NCI-H460 (cell line): ENCODE measurements at places on chromosomes 5 and 9. TPM values are rescaled to one million over a fixed set of nuclear protein-coding genes. Genes with fewer than 3 reads are reported as not detected.

IFNA13 gene
- not detected in 2 replicates for total RNA-seq

DNA sequence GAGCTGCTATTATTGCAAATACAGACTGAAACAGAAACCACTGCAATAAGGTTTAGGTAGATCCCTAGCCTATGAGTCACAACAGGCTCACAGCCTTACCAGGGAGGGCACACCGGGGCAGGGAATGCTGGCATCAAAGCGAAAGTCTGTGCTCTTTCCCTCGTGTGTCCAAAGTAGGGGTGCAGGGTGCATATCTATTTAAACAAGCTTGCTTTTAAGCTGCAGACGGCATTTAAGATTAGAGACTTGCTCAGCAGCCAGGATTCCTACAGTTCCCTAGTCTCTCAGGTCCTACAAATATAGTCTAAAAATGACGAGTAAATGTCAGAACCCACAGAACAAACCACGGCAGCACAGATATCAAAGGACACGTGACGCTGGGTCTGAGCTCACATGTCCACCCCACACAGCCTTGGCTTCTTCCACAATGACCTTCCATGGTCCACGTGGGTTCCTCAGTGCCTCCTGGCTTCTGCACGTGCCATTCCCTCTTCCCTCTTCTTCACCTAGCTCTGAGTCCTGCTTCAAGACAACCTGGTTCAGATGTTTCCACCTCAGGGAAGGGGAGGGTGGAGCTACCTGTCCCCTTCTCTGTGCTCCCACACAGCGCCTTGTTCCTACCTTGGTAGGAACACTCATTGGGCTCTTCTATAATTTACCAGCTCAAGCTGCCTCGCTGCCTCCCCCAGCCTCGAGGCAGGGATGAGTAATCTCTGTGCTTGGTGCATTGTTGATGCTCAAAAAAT is 193.2 kb downstream of the MAPKAP1 start:
- no peak for DNase-seq

DNA sequence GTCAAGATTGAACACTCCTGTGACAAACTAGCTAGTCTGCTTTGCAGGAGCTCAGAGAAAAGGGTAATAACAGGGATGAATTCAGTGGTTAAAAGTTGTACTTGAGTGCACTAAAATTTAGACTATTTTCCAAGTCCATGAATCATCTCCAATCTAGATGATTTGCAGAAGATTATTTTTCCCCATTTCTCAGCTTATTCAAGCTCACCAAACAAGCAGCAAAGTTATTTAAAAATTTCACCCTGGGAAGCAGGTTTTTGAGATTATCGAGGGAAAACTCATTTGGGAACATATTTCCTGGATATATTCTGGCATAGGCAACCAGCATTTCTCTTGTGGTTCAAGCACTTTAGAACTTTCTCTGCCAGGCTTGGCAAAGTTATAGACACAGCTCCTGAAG is 311.4 kb downstream of the TLE1 start:
- no peak for DNase-seq

DNA sequence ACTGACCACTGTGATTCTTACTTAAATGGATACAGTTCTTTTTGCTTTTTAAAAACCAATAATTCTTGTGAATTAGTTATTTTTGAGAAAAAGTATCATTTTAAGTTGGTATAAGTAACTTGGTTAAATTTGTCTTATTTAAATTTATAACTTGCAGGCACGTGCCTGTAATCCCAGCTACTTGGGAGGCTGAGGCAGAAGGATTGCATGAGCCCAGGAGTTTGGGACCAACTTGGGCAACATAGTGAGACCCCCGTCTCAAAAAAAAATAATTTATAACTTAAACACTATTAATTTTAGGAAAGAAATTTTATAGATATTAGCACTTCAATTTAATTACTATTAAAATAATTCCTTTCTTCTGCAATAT is 5.0 kb downstream of the CPEB4 start:
- DNase-seq = no peak

GRCh38 chr5:20610681-20611080 is 622.7 kb upstream of the CDH18 start:
- no peak for DNase-seq
